ENCODE measurements at places on chromosomes 16 and 17.
A peak's percentile ranks its signal among the peaks of the same experiment; 100 is the strongest.

DNA sequence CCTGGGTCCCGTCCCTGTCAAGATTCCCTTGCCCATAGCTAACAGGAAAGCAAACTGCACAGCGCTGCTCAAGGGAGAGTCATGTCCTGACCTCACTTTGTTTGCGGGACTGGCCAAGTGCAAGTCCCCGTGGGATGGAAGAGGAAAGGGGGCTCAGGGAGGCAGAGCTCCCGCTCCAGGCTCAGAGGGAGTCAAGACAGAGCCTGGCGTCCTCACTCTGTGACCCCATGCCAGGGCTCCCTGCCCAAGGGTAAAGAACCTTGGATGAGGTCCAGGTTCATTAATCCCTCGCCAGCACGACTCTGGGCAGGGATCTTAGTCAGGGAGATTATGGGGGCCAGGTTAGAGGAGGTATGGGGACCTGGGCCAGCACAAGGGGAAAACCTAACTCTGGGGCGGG, 51.5 kb upstream of the CBX4 start:
- ATAC-seq, result no peak
- no peak overlapping the region for H3K27ac ChIP-seq
- peaks cover 75% of the 10 kb centered on the region for H3K27me3 ChIP-seq
- no peaks in the 10 kb centered on the region for H3K36me3 ChIP-seq
- H3K4me1 ChIP-seq, result no peaks in the 10 kb centered on the region

GRCh38 chr17:66379996-66380395, 77.6 kb downstream of the PRKCA start:
- no peaks in the 10 kb centered on the region for H3K27me3 ChIP-seq
- H3K4me3 ChIP-seq, result no peak overlapping the region
- ATAC-seq, result no peak
- no peak overlapping the region for H3K27ac ChIP-seq

DNA sequence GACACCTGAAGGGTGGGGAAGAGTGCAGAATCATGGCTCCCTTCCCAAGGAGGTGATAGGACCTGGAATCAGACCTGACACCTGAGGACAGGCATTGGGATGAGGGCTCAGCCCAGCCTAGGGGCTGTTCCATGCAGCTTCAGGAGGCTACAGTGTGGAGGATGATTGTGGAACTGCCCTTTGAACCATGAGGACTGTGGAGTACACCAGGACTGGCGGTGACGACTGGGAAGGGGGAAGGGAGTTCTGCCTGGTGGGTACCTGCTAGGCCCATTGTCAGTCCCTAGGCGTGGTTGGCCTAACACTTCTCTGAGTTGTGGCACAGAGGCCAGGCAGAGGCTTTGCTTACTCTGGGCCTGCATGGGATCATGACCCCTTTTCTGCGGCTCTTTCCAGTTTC, 76.1 kb downstream of the MPRIP start:
- H3K4me1 ChIP-seq, result peaks cover 2% of the 10 kb centered on the region
- no peak overlapping the region for H3K27ac ChIP-seq
- no peaks in the 10 kb centered on the region for H3K27me3 ChIP-seq
- ATAC-seq, result no peak

DNA sequence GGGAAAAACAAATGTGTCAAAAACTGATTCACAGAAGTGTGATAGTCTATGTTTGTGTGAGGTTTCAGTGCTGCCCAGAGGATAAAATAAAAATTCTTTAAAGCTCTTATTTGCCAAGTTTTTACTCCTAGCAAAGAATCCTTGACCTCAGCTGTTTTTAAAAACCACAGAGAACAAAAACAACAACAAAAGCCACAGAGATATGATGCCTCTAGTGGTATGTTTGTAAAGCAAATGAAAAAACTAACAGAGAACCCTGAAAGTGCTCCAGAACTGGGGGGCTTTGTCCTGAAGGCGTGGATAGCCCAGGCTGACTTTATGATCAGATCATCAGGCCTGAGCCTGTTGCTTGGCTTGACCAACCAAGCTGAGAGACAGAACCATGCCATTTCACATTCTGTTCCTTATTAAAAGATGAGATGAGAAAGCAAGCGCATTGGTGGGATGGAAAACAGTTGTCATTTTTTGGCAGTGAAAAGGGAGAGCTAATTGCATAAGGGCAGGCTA, 411.0 kb downstream of the CPPED1 start:
- no peaks in the 10 kb centered on the region for H3K36me3 ChIP-seq
- peak; percentile 85 for ATAC-seq
- H3K4me3 ChIP-seq, result no peak overlapping the region
- no peak overlapping the region for H3K27ac ChIP-seq
- H3K27me3 ChIP-seq, result no peaks in the 10 kb centered on the region

DNA sequence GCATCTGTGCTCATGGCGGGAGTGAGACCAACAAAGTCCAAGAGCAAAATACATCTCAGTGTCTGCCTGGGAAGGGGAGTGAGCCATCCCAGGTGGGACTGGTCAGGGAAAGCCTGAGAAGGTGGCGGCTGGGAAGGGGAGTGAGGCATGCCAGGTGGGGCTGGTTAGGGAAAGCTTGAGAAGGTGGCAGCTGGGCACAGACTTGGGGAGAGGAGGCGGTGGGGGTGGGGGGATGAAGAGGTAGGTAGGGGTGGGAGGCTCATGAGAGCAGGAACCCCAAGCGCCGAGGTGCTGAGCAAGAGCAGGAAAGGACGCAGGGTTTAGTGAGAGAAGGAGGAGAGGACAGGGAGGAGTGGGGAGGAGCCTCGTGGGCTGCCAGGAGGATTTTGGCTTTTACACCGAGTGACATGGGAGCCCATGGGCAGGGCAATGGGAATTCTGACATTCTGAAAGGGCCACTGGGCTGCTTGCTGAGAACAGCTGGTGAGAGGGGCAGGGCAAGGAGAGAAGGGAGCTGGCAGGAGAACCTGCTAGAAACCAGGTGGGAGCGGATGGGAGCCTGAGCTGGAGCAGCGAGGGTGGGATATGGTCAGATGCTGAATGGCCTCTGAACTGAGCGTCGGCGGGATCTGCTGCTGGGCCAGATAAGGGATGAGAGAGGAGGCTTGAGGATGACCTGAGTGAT, 256.1 kb upstream of the RPL38 start:
- no peak overlapping the region for H3K27ac ChIP-seq
- H3K36me3 ChIP-seq, result no peaks in the 10 kb centered on the region
- H3K4me3 ChIP-seq, result no peak overlapping the region
- no peak for ATAC-seq
- peaks cover 86% of the 10 kb centered on the region for H3K27me3 ChIP-seq

GRCh38 chr16:10485698-10486382, 94.6 kb downstream of the EMP2 start:
- H3K36me3 ChIP-seq, result no peaks in the 10 kb centered on the region
- no peak overlapping the region for H3K27ac ChIP-seq
- no peak for ATAC-seq
- no peaks in the 10 kb centered on the region for H3K4me1 ChIP-seq
- no peak overlapping the region for H3K4me3 ChIP-seq
- no peaks in the 10 kb centered on the region for H3K27me3 ChIP-seq

DNA sequence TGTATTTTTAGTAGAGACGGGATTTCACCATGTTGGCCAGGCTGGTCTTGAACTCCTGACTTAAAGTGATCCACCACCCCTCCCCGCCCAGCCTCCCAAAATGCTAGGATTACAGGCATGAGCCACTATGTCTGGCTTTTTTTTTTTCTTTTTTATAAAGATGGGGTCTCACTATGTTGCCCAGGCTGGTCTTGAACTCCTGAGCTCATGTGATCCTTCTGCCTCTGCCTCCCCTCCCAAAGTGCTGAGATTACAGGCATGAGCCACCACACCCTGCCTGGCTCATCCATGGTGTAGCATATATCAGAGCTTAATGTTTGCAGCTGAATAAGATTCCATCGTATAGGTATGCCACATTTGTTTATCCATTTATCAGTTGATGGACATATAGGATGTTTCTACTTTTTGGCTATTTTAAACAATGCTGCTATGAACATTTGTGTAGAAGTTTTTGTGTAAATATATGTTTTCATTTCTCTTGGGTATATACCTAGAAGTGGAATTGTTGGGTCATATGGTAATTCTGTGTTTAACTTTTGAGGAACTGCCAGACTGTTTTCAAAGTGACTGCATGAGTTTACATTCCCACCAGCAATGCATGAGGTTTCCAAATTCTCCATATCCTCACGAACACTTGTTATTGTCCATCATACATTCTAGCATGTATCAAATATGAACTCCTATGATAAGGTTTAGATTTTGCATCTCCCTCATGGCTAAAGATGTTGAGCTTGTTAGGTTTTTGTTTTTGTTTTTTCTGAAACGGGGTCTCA, 55.7 kb upstream of the HAS3 start:
- no peak overlapping the region for H3K27ac ChIP-seq
- no peaks in the 10 kb centered on the region for H3K36me3 ChIP-seq
- H3K4me1 ChIP-seq, result no peaks in the 10 kb centered on the region
- no peak for ATAC-seq
- no peaks in the 10 kb centered on the region for H3K27me3 ChIP-seq

- H3K4me3 ChIP-seq, result no peak overlapping the region
- no peaks in the 10 kb centered on the region for H3K4me1 ChIP-seq
- ATAC-seq, result no peak
- H3K27ac ChIP-seq, result no peak overlapping the region
- H3K36me3 ChIP-seq, result no peaks in the 10 kb centered on the region
- H3K27me3 ChIP-seq, result no peaks in the 10 kb centered on the region
Observed at GRCh38 chr16:72220875-72221629, 49.1 kb upstream of the PMFBP1 start.

DNA sequence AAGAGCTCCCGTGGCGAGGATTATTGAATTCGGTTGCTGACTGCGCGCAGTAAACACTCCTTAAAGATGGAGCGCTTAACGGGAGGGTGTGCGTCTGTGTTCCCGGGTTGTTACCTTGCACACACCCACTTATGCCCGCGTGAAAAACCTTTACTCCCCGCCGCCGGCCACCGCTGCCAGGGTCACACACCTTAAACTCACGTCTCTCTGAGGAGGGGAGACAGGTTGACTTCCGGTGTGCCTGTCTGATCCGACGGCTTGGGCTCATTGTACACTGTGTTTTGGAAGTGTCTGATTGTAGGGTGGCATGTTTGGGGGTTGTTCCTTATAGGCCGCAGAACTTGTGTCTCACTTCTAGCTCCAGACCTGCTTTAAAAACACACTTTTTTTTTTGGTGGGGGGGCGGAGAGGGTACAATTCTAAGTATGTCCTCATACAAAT, 66.8 kb downstream of the KPNA2 start:
- peak overlapping the region; percentile 74 for H3K4me3 ChIP-seq
- no peaks in the 10 kb centered on the region for H3K36me3 ChIP-seq
- H3K27ac ChIP-seq, result peak overlapping the region; percentile 94
- peaks cover 6% of the 10 kb centered on the region for H3K4me1 ChIP-seq

GRCh38 chr16:54985668-54986067, 55.0 kb downstream of the IRX5 start:
- H3K36me3 ChIP-seq, result no peaks in the 10 kb centered on the region
- no peak overlapping the region for H3K4me3 ChIP-seq
- no peak overlapping the region for H3K27ac ChIP-seq
- H3K27me3 ChIP-seq, result peaks cover 22% of the 10 kb centered on the region
- ATAC-seq, result no peak

DNA sequence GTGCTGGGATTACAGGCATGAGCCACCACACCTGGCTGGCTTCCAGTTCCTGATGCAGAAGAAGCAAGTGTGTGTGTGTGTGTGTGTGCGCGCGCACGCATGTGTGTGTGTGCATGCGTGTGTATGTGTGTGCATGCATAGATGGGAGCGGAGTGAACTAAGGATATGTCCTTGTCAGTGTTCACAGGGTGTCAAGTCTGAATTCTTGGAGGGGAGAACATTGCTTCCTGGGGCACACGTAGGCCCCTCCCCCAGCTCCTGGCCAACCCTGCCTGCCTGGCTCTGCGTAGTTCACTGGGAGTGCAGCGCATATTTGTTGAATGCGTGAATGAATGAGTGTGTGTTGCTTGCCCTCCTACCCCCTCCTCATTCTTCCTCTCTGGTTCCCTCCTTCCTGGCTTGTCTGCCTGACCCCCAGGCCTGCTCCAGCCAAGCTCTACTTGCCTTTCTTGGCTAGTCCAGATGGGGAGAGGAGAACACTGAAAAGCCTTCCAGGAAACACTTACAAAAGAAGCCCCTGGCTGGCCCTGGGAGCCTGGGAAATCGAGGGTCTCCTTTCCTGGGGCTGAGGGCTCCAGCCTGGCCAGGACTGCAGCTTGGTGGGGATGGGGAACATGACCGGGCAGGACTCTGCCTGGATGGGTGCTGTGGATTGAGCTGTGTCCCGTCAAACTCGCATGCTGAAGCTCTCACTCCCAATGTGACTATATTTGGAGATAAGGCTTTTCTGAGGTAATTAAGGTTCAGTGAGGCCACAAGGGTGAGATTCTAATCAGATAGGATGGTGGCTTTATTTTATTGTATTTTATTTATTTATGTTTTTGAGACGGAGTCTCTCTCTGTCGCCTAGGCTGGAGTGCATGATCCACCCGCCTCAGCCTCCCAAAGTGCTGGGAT, 27.9 kb downstream of the IGFBP4 start:
- H3K4me3 ChIP-seq, result no peak overlapping the region
- peak overlapping the region; percentile 85 for H3K27ac ChIP-seq
- H3K27me3 ChIP-seq, result no peaks in the 10 kb centered on the region
- H3K4me1 ChIP-seq, result peaks cover 15% of the 10 kb centered on the region

DNA sequence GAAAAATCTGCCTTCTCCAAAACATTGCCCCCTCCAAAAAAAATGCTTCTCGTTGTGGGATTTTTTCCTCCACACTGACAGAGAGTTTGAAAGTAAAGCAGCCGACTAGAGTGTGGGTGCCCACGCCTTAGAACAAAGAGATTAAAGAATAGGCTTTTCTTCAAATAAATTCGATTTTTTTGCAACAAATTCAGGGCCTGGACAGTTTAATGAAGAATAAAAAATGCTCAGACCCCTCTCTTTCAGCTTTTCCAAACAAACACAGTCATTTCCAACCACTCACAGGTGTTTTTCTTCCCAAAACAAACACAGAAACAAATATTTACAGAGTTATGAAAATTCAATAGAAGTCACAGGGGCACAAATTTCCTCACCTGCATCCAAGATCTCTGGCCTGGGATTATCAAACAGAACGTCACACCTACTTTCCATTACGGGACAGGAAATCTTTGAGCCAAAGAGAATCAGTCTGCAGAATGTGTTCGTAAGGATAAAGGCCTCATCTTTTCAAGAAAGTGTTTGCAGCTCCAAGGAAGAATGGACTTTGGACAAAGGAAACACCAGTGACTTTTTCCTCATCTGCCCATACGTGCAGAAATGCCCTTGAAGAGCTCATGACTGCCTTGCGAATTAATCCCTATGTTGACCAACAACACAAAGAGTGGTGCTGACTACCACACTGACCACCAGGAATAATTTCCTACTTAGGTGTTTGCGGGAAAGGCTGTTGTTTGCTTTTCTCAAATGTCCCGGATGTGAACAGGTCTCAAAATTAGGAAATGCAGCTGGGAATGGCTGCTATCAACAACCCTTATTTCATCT, 31.3 kb upstream of the TOX3 start:
- H3K27me3 ChIP-seq, result no peaks in the 10 kb centered on the region
- H3K36me3 ChIP-seq, result no peaks in the 10 kb centered on the region
- ATAC-seq, result no peak
- no peaks in the 10 kb centered on the region for H3K4me1 ChIP-seq
- no peak overlapping the region for H3K4me3 ChIP-seq
- no peak overlapping the region for H3K27ac ChIP-seq

All from gastroesophageal sphincter (tissue), 4 donors.